Activated CD4-positive, CD25-positive, alpha-beta regulatory T cell treated with anti-CD3 and anti-CD28 coated beads, Interleukin-2, amount 50 U/mL, for 24 hours (primary cell): ENCODE measurements at places on chromosomes 5 and 9.
A peak's percentile ranks its signal among the peaks of the same experiment; 100 is the strongest.

DNA sequence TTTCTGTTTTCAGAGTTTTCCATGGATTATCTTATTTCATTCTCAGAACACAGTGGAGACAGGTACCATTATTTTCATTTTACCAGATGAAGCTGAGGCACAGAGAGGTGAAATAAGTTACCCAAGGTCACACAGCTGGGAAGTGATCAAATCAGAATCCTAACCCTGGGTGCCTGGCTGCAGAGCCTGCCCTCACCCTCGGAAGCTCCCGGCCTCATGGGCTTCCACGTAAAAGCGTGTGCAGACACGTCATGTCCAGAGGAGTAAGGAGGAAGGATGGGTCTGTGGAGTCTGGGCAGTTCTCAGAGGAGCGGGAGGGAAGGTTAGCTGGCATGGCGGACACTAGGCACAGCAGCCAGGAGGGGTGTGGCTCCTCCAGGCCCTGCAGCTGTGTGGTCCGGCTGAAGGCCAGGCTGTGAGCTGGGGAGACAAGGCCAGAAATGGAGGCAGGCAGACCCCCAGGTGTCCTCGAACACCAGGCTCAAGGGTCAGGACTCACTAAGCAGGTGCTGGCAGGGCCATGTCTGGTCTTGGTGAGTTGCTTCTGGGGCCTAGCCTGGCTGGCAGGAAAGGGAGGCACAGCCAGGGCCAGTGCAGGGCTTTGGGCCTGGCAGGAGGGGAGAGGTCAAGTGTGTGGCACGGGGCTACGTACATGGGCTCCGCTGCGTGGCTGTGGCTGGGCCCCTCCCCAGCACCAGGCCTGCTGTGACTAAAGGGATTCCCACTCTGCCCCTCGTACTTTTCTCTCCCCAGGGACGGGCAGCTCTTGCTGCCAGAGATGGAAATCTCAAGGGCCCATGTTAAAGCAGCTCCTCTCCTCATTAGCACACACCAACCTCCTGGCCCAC lies 5.6 kb downstream of the TBC1D9B start:
- no peak for ATAC-seq

GRCh38 chr5:97043511-97043910 lies 98.9 kb downstream of the LIX1 start:
- no peak for ATAC-seq

GRCh38 chr5:156411185-156411613 lies 84.2 kb downstream of the SGCD start:
- no peak for ATAC-seq

DNA sequence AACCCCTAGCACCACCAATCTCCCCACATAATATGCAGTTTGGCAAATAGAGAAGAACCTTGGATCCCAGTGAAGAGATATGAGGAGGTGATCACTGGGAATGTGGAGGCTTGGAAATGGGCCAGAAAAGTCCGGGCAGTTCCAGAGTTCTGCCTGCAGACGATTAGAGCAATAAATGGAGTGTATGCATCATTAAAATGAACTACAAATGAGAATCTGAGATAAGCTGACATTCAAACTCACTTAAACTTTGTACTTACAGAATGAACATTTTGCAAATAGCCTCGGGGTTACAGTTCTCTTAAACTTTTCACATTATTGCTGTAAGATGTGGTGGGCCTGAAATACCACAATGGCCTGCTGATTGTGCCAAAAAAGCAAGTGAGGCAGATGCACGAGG lies 23.0 kb upstream of the LHFPL2 start:
- ATAC-seq = no peak

GRCh38 chr9:749716-750115 lies 91.8 kb upstream of the DMRT1 start:
- peak; percentile 38 for ATAC-seq

GRCh38 chr5:118687661-118688621 lies 300.4 kb downstream of the DTWD2 start:
- ATAC-seq = no peak

DNA sequence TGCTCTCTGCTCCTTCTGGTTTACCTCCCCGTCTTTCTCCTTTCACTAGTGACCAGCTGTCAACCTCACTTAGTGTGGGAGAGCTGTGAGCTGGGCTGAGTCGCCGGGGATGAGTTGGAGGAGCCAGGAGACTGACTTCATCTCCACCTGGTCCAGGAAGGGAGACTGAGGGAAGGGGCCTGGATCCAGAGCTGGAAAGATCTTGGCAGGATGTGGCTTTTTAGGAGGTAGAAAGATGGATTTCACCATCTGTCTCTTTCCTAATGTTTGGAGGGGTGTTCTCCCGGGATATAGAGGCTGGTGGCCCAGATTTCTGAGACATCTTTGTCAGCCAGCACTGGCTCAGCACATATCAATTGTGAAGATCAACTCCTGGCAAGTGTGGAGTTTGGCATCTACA lies 37.1 kb upstream of the TNC start:
- no peak for ATAC-seq

- no peak for ATAC-seq
Measured at GRCh38 chr9:126546036-126546435, 67.7 kb upstream of the LMX1B start.

DNA sequence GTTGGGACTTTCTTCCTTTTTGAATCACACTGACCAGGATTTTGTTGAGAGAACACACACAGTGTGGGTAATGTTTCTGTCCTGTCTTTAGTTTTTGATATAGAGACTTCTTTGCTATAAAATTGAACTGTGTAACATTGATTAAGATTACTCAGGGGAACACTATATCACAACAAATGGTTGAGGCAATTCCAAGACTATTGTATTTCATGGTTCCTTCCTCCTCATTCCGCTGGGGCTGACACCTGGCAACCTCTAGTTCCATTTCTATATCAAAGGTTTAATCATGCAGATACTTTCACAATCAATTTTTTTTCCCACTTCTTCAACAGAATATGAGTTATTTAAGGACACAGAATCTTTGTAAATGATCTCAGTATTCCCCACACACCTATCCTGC lies 182.2 kb downstream of the TAF11L14 start:
- ATAC-seq = no peak

DNA sequence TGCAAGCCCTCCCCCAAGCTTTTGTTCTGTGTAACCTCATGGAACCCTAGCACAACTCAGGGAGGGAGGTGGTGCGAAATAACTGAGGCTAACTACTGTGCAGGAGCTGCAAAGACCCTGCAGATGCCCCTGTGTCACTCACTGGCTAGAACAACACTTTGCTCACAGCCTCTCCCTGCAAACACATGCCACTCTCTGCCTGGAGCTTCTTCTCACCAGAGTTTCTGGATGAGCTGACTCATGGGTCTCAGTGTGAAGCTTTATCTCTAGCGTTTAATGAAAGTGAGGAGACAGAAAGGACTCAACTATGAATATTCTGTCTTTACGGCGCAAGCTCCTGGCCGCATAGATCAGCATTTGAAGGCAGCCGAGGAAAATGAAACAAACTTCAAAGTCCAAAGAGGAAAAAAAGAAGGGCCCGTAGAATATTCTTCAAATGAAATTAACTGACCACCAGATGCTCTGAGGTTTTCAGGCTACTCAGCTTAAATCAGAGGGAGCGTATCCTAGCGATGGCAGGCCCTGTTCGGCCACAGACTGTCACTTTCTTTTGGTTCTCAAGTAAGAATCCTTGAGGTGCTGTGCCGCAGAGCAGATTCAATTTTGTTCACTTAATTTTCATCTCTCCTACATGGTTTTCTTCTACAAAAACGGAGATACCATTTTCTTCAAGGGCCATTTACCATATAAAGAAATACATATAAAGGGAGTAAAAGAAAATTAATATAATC lies 77.7 kb upstream of the TAS2R1 start:
- no peak for ATAC-seq

DNA sequence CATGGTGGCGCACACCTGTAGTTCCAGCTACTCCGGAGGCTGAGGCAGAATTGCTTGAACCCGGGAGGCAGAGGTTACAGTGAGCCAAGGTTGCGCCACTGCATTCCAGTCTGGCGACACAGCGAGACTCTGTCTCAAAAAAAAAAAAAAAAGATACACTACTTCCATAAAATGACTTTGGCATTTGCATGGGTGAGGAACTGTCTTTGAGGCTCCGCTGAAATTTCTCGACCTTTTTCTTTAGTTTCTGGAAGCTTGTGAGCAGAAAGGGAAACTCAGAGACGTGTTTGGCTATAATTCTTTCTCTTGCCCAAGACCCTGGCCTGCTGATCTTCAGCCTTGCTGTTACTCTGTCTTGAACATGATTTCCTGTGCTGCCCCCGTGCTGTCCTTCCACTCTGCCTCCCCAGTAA lies 37.3 kb downstream of the SPIN1 start:
- no peak for ATAC-seq

DNA sequence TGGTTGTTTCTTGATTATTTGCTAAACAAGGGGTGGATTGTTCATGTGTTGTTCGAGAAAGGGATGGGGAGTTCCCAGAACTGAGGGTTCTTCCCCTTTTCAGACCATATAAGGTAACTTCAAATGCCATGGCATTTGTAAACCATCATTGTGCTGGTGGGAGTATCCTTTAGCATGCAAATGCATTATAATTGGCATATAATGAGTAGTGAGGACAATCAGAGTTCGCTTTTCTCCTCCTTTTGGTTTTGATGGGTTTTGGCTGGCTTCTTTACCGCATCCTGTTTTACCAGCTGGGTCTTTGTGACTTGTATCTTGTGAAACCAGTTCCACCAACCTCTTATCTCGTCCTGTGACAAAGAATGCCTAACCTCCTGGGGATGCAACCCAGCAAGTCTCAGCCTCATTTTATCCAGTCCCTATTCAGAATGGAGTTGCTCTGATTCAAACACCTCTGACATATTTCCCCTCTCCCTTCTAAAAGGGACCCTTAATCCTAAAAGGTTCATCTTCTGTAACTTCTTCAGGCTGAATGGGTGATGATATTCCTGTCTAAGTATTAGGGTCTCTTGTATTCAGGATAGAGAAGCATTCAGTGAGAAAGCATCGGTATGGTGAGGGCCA lies 8.7 kb upstream of the FBN2 start:
- no peak for ATAC-seq

DNA sequence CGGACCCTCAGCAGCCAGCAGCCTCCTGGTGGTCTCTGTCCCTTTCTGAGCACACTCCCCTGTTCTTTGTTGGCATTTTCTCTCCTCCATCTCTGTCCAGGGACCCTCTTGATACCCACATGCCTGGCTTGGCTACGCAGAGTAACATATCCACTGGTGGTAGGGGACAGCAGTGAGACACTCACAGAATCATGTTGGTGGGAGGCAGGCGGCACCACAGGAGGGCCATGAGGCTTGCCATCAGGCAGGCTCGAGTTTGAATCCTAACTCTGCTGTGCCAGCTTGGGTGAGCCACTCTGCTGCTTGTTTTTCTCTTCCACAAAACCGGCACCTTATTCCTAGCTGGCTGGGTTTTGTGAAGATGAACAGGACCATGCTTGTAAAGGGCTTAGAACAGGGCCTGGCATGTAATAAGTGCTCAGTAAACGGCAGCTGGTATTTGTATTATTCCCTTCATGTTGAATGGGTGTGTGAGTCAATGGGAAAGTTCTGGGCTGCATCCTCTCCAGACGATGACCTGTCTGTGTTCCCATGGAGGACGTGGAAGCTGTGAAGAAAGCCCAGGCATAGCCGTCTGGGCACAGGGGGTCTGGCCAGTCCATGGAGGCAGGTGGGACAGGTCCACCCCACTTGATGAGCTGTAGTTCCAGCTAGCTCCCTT lies 2.3 kb downstream of the COL27A1 start:
- no peak for ATAC-seq
